NCI-H2029 treated with DMSO at 0.1 percent for 48 hours (cell line): ENCODE measurements at places on chromosomes 13 and 19.

DNA sequence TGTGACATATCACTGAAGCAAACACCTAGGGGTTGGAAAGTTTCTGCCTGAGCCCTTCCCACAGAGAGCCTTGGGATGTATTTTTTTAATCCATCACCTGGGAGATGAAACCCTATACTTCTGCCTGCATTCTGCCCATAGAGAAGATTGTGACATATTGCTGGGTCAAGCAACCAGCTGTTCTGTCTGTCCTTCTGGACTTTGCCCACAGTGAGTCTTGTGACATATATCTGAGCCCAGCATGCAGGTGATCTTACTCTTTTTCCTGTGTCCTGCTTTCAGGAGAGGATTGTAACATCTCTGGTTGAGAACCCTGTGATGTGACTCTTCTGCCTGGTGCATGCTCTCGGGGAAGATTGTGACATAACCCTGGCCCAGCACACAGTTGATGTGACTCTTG is 24.9 kb upstream of the ZNF681 start:
- DNase-seq, result no peak

GRCh38 chr13:111382411-111382810 is 62.0 kb downstream of the TEX29 start:
- DNase-seq, result no peak

DNA sequence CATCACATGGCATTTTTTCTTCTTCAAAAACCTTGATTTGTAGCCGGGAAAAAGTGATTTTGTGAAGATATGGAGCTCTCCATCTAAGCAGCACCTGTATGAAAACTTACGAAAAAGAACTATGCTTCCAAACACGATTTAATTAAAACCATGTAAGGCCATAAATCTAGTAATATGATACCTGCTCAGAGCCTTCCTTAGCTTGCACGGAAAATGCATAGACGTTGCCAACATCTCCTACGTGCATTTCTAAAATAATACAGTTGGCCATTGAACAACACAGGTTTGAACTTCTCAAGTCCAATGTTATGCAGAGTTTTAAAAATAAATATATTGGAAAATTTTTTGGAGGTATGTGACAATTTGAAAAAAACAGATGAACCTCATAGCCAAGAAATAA is 59.1 kb upstream of the RNF113B start:
- no peak for DNase-seq

DNA sequence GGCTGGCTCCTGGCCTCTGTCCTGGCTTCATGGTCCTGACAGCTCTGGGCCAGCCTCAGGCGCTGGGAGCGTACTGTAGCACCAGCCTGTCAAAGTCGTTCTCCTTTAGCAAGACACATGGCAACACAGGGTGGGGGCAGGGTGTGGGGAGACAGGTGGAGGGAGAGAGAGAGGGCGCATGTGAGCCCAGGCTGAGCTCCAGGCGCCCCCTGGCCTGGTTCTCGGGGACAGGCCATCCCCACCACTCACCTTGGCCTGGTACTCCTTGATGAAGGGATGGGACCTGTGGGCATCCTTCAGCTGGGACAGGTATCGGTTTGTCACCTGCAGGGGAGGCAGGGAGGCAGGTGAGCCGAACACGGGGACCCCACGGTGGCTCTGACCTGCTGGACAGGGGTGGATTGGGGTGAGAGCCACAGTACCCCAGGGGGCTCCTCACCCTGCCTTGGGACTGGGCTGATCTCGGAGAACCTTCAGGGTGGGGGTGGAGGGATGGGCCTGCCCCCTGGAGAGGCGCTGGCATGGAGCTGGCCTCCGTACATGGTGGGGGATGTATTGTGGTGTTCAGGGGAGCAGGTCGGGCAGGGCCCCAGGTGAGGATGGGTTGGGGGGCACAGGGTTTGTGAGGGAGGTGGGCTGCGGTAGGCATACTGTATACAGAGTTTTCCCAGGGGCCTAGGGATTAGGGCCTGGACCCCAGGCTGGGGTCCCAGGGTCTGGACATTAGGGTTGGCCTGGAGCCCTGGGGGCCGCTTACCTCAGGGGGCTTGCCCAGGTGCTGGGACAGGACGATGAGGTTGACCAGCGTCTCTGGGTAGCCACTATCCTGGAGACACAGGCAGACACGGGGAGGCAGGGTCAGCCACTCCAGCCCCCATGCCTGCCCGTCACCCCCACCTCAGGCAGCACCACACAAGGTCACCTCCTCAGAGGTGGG is 3.9 kb upstream of the CERS1 start:
- DNase-seq, result no peak

GRCh38 chr13:27310946-27311345 is 40.3 kb downstream of the RASL11A start:
- DNase-seq, result no peak

DNA sequence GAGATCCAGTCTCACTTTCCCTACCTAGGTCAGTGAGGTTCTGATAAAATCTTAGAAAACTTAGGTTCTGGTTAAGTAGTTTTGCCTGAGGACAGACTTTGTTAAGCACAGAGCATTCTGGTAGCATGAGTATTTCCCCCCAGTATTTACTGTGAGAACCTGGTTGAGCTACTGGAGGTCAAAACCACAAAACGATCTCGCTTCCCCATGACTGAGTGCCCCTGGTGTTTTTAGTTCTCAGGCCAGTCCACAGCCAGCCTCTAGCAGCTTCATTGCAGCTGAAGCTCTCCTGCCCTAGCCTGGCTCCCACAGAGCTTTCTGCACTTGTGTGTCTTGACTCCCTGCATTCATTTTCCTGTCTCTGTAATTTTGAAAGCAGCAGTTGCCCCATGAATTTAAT is 1138.2 kb downstream of the UQCRFS1 start:
- DNase-seq, result no peak

GRCh38 chr13:72390909-72391308 is 336.5 kb downstream of the MZT1 start:
- DNase-seq, result no peak

DNA sequence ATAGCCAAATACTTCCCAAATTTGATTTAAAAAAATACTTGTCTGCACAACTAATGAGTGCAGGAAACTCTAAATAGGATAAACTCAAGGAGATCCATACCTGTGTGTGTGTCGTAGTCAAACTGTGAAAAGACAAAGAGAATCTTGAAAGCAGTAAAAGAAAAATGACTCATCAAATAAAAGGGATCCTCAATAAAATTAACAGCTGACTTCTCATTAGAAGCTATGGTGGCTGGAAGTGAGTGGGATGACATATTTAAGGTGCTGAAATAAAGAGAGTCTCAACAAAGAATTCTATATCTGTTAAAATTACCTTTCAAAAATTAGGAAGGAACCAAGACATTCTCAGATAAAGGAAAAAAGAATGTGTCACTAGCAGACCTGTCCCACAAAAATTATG is 13.7 kb downstream of the RNASEH2B start:
- DNase-seq, result no peak

- DNase-seq, result no peak
These were observed 15.9 kb upstream of the S1PR4 start for GRCh38 chr19:3162418-3163229.

GRCh38 chr19:57719424-57719823 is 8.0 kb downstream of the ZNF671 start:
- DNase-seq, result no peak

DNA sequence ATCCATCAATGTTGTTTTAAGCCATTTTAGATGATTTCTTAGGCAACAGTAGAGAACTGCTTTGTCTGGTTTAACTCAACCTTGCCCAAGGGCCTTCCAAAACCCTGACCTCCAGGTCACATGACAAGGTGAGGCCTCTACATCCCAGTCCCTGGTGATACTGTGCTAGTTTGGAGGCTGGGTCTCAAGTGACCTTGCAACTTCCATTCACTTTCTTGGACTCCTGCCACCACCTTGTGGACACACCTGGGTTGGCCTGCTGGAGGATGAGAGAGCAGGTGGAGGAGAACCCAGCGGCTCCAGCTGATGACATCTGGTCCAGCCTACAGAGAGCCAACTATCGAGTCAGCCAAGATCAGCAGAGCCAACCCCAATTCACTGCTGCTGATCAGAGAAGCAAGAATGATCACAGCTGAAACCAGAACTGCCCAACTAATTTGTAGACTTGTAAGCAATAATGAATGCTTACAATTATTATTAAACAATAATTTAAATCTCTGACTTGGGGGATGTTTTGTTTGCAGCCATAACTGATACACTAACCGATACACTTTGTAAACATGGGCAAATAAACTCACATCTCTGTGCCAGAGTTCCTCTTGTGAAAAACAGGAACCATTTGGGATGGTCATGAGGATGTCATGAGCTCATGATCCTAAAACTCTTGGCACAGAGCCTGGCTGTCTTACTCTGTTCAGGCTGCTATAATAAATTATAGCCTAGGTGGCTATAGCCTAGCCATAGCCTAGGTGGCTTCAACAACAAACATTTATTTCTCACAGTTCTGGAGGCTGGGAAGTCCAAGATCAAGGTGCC is 11.5 kb downstream of the FAM187B start:
- DNase-seq, result no peak

- no peak for DNase-seq
These were observed 250.2 kb downstream of the RBM26 start for GRCh38 chr13:79155883-79156282.

DNA sequence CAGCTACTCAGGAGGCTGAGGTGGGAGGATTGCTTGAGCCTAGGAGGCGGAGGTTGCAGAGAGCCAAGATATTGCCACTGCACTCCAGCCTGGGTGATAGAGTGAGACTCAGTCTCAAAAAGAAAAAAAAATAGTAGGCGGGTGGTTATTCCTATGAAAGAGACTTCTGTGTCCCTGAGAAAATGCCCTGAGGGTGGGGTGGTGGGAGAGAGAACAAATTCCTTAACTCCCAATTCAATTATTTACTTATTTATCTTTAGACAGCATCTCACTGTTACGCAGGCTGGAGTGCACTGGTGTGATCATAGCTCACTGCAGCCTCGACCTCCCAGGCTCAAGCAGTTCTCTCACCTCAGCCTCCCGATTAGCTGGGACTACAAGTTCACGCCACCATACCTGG is 10.3 kb upstream of the EEF2 start:
- no peak for DNase-seq
